ENCODE measurements at places on chromosomes 7 and 10.

GRCh38 chr10:116796469-116796868, 52.8 kb upstream of the ENO4 start:
- no peak for DNase-seq

DNA sequence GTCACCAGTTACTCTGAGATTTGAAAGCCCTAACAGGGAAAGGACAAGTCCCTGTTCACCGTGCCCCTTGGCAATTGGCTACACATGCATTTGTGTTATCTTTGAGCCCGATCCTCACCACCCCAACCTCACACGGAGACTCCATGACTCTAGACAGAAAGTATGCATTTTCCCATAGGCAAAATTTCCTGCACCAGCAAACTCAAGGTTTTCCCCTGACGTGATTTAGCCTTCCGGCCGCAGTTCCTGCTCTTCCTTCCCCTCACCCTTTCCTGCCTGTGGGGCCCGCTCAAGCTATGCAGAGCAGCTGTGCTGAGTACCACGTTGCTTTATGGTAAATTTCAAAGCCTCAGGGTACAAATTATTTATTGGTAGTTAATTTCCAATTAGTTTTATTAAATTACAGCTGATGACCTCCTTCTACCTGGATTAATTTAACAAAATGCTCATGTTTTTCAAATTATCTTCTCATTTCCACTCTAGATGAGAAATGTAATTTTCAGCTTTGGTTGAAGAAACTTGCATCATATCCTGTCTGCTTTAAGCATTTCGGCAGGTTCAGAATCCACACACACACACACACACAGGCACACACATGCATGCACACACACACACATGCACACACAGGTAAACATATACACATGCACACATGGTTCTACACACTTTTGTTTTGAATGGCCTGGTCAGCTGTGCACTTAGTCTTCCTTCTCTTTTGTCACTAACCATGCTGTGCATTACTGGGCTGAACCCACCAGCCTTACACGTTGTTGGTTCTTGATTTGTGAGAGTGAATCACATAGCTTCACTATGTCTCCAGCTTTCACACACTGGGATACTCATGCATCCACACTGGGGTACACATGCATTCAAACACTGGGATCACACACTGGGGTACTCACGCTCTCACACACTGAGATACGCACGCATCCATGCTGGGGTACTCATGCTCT, 283.1 kb upstream of the PITRM1 start:
- DNase-seq = no peak

DNA sequence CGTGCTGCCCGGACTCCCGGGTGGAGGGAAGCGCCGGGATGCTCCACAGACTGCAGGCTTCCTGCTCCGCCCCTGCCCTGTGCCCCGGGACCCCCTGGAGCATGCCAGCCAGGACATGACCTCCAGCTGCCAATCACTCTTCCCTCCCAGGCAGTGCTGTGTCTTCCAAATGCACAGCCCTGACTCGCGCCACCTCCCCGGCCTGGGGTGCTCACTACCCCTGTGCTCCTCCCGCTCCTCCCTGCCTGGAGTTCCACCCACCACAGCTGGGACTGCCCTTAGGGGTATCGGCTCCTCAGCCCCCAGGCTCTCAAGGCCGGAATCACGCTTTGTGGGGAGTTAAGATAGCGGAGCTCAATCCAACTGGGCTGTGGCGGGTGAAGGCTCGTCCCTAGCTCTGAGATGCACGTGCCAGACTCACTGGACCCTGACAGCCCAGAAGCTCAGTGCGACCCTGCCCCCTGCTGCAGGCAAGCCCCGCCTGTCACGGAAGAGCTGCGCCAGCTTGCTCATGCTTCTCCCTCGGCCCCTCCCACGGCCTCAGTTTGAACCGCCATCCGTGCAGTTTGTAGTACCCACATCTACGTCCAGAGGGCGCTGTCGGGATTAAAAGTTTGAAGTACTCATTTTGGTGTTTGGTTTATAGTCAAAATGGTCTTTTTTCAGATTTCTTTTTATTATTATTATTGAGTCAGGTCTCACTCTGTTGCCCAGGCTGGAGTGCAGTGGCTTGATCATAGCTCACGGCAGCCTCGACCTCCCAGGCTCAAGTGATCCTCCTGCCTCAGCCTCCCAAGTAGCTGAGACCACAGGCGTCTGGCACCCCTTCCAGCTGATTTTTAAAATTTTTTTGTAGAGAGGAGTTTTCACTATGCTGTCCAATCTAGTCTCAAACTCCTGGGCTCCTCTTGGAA, 142.5 kb upstream of the TCERG1L start:
- no peak for DNase-seq

GRCh38 chr10:119135513-119135881, 30.0 kb downstream of the SFXN4 start:
- DNase-seq = no peak

- DNase-seq = no peak
Observed at GRCh38 chr7:1428941-1429501, 30.2 kb downstream of the MICALL2 start.

DNA sequence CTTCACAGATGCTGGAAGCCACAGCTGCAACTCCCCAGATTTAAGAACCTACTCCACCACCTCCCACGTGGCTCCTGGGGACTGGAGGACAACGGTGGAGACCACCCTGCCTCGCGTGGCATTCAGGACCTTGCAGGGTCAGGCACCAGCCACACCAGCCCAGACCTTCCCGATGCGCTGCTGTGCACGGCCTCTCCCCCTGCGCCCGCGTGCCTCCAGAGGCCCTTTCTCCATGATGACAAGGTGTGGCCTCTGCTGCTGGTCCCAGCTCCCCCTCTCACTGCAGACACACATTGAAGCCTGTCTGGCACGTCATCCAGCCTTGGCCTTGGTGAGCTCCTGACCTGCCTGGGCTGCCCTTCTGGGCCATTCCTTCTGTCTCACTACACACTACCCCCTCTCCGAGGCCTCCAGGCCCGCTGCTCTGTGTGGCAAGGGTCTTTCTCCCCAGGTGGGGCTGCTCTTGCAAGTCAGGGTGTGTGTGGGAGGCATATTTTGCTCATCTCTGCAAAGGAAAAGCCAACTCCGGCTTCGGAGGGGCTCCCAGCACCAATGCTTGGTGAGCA, 254.8 kb downstream of the MAD1L1 start:
- DNase-seq = no peak

DNA sequence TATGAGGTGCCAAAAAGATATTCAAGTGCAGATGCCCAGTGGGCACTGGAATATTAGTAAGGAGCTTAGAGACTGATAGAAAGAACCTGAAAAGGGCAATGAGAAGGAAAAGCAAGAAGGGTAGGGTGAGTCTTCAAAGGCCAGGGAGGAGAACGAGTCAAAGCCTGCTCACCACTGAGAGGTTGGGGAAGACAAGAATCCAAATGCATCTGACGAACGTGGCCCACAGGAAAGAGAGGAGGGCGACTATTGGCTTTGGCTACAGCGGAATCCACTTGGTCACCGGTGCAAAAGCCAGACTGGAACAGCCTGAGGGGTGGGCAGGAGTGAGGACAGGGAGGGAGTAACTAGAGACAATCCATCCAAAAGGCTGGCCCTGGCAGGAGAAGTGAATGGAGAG, 216.7 kb upstream of the KLF14 start:
- DNase-seq = no peak

GRCh38 chr7:112282476-112283188, 76.1 kb downstream of the ZNF277 start:
- DNase-seq = no peak

DNA sequence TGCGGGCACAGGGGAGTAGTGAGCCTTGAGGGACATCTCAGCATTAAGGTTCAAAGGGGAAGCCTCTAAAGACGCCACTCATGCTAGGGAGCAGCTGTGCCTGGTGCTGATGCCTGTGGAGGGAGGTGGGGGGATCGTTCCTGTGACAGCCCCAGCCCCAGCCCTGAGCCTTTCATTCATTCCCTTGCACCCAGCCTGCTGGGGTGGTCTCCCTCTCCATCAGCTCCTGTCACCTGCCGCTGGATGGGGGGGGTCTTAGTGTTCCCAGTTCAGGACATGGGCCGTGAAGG, 11.6 kb downstream of the ZNF316 start:
- no peak for DNase-seq

DNA sequence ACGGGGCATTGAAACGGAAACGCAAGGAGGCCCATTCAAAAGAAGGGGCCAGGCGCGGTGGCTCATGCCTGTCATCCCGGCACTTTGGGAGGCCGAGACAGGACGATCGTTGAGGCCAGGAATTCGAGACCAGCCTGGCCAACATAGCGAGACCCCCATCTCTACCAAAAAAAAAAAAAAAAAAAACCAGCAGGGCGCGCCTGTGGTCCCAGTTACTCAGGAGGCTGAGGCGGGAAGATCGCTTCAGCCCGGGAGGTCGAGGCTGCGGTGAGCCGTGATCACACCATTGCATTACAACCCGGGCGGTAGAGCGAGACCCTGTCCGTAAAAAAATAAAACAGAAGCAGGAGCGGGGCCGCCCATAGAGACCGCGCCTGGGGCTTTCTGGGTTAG, 396 bp downstream of the PSMG3 start:
- DNase-seq = no peak

DNA sequence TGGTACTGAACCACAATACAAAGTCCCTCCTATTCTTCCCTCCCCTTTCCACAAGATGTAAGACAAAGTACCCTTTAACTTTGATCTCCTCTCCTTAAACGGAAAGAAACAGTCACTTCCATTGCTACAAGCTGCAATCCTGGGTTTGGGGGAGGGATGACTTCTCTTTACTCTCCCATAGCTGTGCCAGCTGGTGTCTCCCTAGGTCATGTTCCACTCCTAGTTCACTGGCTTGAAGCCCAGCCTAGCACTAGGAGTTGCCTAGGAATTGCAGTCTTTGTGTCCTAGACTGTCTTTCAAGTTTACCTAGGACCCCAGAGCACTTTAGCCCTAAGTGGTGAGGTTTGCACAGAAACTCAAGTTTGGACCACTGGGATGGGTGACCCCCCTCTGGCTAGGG, 311.1 kb downstream of the HPSE2 start:
- no peak for DNase-seq

GRCh38 chr7:13262929-13263530, 575.6 kb downstream of the ARL4A start:
- no peak for DNase-seq
